Activated naive CD8-positive, alpha-beta T cell treated with anti-CD3 and anti-CD28 coated beads, Interleukin-2, amount 50 U/mL, for 16 hours (primary cell): ENCODE measurements at places on chromosomes 11 and 22.

DNA sequence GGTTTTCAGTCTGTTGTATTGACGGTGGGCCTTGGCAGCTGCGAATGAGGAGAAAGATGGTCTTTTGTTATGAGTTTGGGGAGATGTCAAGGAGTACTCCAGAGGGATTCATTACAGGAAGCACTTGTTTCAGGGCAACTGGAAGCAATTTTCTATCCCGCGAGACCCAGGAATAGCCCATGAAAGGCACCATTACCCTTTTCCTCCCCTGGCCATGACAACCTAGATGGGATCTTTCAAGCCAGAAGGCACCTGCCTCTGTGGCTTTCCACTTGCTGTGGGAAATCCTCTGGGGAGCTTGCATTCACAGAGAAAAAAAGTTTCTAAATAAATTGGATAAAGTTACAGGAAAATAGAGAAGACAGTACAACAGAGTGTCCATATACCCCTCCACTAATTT, 2.7 kb downstream of the ZNF215 start:
- DNase-seq: no peak

DNA sequence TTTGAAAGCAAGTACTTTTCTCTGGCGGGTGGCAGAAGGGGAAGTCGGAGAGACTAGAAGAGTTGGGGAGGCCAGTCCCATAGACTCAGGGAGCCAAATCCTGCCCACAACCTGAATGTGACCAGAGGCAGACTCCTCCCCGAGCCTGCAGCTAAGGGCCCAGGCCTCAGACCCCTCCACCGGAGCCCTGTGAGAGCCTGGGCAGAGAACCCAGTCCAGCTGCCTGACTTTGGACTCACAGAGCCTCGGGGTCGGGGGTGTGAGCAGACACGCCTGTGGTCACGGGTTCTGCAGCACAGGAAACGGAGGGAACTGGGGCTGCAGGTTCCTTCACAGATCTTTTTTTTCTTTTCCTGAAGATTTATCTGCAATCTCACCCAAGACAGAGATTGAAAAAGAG, 312.3 kb downstream of the CTTN start:
- DNase-seq: no peak

- DNase-seq: no peak
Measured at GRCh38 chr11:2776351-2777061, 76.7 kb upstream of the KCNQ1OT1 start.

DNA sequence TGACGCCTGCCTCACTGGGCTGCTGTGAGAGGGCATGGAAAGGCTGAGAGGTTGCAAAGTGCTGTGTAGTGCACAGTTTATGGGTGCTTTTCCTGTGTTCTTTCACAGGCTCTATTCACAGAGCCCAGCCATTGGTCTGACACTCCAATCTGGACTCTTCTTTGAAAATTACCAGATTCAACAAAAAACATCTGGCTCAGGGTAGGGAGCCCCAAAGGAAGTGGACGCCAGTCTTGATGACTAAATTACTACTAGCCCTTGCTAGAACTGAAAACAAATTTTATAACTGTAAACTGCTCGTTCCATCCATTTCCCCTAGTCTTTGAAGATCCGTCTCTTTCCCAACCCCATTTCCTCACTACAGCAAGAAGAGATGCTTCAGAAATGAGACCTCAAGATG, 178.6 kb downstream of the TENM4 start:
- DNase-seq: no peak

- no peak for DNase-seq
Measured at GRCh38 chr11:122418032-122418431, 237.5 kb upstream of the UBASH3B start.

DNA sequence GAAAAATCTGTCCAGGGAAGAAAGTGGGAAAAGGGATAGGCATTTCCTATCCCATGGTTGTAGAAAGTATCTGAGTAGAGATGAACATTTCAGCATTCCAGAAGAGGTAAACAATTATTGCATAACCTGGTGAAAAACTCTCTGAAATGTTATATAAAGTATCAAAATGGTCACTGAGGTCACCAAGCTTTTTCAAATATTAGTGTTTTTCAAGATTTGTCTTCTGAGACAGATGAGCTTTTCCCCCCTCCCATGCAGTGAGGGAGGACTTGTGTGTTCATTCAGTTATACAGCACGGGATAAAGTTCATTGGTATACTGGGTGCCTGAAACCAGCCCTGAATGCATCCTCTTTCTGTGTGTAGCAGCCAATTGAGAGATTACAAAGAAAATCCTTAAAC, 1.9 kb upstream of the DEPDC7 start:
- no peak for DNase-seq

DNA sequence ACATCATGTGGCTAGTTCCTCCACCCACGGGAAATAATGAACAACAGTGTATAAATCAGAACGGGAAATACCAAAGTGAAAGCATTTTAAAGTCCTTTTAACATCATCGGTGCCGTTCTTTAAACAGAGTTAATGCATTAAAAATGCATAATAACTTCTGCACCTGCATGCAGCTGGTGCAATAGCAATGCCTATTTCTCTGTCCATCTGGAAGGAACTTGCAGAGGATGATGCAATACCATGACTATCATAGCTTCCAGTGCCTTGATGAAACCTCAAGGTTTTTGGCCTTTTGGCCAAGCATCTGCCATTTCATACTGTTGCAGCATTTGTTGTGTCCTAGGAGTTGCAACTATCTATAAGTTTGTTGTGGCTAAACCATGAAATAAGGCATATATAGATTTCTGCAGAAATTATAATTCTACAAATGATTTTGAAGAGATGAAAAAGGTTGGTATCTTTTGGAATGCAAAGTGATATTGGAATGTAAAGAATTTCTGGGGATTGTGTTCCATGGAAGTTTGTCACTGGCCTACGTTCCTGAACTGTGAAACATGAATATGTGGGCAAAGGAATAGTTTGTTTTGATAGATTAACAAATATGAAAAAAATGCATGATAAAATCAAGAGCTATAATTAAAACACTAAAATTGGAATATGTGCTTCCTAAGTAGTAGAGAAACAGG, 9.8 kb upstream of the EIF3F start:
- DNase-seq: no peak

- no peak for DNase-seq
Measured at GRCh38 chr11:88555018-88555828, 217.7 kb upstream of the CTSC start.

DNA sequence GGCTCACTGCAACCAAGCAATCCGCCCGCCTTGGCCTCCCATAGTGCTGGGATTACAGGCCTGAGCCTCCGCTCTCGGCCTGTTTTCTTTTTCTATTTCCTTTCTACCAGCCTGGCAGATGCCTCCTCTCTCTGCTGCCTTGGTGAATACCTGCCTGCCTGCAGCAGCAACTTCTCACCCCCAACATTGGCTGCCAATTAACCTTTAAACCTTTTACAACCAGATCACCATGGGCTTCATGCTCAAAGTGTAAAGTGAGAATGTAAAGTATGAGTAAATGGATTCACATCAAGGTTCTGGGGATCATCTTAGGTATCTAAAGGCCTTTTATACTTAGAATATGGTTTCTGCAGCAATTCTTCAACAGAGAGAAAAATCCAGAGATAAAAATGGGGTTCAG, 13.0 kb upstream of the FCHSD2 start:
- DNase-seq: no peak

DNA sequence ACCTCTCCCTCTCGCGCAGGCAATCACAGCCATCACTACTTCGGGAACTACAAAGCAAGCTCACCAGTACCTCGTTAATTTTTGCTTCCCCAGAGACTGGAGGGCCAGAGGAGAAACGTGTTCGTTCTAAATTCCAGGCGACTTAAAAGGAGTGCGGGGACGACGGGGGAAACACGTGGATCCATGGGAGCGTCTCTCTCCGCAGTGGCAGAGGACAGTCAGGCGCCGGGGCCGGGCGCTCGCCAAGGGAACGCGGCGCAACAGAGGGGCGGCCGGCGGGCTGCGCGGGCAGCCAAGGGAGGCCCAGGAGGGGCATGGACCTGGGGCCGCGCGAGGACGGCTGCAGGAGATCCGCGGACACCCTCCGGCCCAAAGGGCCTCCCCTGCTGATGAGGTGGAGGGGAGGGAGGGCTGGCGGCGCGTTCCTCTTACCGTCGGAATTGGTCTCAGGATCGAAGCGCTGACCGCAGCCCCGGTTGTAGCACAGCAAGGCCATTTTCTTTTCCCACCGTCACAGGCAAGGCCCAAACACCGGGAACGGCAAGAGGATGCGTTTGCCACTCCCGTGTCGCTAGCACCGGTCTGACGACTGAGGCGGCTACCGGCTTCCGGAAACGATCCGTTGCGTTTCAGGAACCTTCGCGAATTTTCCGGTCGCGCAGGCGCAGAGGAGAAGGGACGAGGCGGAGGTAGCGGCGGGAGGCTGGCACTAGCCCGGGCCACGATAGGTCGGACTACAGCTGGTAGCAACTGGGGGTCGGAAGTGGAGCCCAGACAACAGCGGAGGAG, at the start of gene CHORDC1:
Gene CHORDC1 (minus strand): TSS at position 591 of the 789 bp plus-strand sequence. CDS start 95 bp downstream, at position 496.
- DNase-seq: peak; percentile 73

DNA sequence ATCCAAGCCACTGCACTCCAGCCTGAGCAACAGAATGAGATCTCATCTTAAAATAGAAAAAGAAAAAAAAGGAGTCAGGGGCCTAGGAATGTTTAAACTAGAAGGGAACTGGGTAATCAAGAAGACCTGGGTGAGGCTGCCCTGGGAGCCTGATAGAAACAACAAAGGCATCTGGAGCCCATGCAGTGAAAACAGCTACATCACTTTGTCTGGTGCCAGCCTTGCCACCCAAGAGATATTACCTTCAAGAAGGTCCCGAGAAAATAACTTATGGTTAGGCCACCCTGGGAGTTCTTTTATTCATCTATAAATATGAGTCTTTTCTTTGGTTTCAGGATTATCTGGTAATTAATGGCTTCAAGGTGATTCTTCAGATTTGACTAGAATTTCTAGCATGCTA, 412.1 kb downstream of the METTL15 start:
- DNase-seq: no peak

- DNase-seq: no peak
Measured at GRCh38 chr22:37491559-37492427, 5.6 kb upstream of the MFNG start.

GRCh38 chr22:34841331-34841771, 224.6 kb upstream of the ISX start:
- DNase-seq: no peak

DNA sequence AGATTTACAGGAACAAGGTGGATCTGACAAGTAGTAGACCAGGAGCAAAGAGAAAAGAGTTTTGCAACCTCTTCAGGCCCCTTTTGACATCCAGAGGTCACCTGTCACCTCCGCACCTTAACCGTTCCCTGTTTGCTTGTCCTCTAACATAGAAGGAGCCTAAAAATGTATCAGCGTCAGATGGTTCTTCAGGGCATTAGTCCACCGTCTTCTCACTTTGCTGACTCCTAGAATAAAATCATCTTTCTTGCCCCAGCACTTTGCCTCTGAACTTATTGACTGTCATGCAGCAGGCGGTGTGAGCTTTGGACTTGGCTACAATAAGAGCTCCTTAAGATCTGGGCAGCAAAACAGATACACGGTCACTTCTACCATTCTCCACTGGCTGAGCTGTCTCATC, 339.7 kb upstream of the B3GAT1 start:
- DNase-seq: no peak

DNA sequence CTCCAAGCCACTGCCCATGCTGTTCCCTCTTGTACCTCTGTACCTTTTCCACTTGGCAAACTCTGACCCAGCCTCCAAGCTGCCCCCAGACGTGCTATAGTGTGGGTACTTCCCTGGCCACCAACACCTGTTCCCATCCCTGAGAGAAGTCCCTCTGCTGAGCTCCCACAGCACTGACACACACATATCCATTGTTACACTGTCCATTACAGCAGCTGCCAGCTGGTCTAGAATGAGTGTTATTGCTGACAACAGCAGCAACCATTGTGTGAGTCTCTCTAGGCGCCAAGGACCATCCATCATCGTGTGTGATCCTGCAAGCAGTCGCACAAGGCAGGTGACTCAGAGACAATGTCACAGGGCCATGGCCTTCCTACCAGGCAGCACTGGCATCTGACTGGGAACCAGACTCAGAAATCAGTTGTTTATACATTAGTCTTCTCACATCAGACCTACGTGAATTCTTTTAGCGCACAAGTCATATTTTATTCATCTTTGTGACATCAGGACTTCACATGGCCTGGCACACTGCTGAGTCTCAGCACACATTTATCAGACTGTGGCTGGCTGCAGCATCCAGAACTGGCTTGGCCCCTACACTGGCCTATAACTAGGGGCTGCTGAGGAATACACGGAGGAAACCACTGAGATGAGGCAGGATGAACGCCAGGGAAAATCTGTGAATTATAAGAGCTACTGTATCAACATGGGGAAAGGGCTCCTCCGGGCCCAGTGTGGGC, 56.4 kb downstream of the SGSM3 start:
- no peak for DNase-seq

- no peak for DNase-seq
Measured at GRCh38 chr22:49826603-49827270, 936 bp downstream of the BRD1 start.

DNA sequence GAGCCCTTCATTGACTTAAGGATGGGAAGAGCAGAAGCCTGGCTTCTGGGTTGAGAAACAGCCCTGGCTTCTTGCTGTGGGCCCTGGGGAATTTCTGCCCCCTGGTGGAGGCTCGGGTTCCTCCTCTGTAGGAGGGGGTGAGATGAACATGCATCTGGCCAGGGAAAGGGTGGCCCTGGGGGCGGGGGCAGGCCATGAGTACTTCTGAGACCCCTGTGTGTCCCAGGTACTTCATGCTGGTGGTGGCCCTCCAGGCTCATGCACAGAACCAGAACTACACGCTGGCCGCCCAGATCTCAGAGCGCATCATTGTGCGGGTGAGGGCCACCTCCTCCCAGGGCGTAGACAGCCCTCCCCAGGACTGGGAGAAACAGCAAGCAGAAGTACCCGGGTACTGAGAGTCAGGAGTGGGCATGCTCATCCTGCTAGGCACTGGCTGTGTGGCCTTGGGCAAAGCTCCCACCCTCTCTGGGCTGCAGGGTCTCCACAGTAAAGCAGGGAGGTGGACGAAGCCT, 15.8 kb downstream of the TMEM258 start:
- DNase-seq: peak; percentile 34

DNA sequence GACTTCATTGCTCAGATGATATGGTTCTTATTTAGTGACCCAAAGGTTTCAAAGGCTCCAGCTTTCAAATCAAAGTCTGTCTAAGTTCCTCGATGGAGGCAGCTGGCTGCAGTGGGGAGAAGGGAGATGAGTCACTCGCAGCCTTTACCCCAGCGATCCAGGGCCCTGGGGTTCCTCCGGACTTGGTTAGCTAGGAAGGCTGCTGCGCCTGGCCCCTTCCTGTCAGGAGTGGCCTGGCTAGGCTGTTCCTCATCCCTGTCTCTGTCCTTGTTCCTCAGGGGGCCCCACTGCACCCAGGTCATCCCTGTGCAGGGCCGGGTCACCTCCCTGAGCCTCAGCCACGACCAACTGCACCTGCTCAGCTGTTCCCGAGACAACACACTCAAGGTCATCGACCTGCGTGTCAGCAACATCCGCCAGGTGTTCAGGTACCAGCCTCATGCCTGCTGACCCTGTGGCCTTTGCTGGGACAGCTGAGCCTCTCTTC, 13.9 kb downstream of the ATG16L2 start:
- DNase-seq: no peak

- DNase-seq: peak; percentile 11
Measured at GRCh38 chr11:126310200-126310991, 6.5 kb downstream of the DCPS start.

- DNase-seq: no peak
Measured at GRCh38 chr11:112219476-112220232, 6.6 kb upstream of the PTS start.
